Umbilical cord (tissue), 2 donors: ENCODE measurements at places on chromosomes 1 and 21. TPM values are rescaled to one million over a fixed set of nuclear protein-coding genes. Genes with fewer than 3 reads are reported as not detected.

The MECR gene
- 12.3 TPM for total RNA-seq

GRCh38 chr1:182713492-182713891, 29.1 kb upstream of the RGS8 start:
- no peak for DNase-seq

DNA sequence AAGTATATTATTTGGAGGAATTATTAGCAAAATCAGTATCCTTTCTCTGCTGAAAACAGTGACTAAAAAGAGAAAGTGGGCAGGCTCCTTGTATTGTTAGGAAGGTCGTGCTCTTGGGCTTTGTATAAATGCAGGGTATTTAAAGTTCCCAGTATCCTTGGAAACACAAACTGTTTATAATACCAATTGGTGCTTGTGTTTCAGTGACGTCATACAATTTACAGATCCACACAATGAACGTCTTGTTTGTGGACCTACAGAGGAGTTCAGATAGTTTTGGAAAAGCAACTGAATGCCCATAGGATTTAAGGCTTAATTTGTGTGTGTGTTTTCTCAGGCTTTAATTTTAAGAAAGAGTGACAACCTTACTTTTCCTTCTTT, 168.2 kb downstream of the RASAL2 start:
- peak; percentile 51 for DNase-seq

- peak; percentile 57 for DNase-seq
Measured at GRCh38 chr1:53572815-53573173, 113.6 kb downstream of the DMRTB1 start.

DNA sequence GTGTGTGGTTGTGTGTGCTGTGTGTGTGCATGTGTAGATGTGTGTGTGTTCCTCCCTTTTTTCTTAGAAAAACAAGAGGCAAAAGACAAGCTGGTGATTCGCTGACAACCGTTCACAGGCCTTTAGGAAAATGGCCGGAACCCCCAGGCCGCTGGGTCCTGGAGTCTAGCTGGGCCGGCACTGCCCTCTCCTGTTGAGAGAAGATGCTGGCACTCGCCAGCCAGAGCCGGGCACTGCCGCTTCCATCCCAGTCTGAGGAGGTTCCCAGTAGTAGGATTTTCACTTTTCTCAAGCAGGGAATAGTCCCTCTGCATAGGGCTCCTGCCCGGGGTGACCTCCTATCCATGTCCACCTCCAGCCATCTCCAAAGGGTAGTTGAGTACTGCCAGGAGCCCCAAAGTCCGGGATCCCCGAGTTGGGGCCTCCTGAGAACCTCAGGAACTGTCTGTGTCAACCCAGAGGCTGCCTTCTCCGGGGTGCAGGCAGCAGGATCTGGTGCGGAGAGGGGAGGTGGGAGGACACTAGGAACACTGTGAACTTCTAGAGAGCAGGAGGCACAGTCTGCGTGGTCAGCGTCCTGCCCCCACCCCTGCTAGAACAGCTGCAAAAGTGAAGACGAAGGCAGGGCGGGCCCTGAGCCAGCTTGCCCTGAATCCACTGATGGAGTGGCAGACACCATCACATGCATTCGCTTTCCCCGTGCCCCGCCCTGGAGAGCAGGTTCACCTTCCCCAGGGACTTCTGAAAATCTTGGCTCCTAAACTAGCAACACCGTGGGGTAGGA, 44.1 kb upstream of the ARHGEF16 start:
- peak; percentile 69 for DNase-seq

DNA sequence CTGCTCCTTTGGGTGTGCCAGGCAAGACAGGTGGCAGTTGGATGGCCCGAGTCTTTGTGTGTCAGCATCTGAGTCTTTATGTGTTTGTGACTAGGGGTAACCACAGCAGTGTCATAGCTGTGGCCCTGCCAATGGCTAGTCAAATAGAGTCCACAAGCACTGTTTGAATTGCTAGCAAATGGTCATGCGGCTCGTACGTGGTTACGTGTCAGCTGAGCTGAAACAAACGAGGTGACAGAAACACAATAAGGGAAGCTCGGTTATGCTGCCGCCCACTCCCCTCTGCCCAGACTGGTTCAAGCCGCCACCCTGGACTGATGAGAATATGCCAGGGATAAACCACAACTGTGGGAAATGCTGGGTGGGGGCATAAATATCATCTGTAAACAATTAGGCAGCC, 174.3 kb upstream of the LMO4 start:
- no peak for DNase-seq

GRCh38 chr21:25456672-25457071, 150.6 kb downstream of the MRPL39 start:
- no peak for DNase-seq

DNA sequence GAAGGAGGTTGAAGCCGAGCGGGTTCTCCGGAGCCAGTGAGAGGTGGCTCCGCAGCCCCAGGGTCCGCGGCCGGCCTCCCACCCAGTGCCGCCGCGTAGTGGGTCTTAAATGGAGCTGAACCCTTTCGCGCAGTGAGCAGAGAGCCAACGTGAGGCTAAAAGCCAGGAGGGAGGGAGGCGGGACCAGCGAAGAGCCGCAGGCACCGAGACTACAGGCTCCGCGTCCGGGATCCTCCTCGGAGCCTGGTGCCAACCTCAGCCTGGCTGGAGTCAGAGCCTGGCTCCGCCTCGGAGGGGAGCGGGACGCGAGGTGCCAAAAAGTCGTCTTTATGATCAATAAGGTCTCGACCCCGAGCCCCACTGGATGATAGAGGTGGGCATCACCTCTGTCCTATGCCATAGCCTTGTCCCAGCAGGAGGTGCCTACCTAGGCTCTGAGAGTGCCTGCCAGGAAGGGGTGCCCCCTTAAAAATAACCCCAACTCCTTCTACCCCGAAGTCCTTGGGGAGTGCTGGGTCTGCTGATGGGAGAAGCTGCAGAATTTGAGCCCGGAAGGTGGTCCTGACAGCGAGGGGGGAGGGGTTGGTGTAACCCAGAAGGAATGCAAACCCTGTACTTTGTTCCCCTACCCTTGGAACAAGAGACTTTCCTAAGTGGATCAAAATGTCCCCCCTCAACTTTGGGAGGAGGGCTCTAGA, 1.6 kb downstream of the IGSF21 start:
- DNase-seq = no peak

DNA sequence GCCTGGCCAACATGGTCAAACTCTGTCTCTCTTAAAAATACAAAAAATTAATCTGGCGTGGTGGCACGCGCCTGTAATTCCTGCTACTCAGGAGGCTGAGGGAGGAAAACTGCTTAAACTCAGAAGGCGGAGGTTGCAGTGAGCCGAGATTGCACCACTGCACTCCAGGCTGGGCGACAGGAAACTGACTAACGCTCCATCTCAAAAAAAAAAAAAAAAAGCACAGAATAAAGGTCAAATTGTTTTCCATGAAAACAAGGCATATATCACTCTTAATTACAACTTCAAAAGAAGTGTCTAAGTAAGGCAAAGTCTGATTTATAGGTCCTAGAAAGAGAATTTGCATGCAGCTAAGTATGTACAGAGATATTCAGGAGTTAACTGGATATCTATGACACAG, 25.6 kb downstream of the EYA3 start:
- DNase-seq = no peak
